ENCODE measurements at places on chromosomes 3 and 15. TPM values are rescaled to one million over a fixed set of nuclear protein-coding genes. Genes with fewer than 3 reads are reported as not detected.

ANKUB1 gene
- total RNA-seq: not detected

SNTN gene
- total RNA-seq: not detected

P2RY14 gene
- not detected for total RNA-seq

DNA sequence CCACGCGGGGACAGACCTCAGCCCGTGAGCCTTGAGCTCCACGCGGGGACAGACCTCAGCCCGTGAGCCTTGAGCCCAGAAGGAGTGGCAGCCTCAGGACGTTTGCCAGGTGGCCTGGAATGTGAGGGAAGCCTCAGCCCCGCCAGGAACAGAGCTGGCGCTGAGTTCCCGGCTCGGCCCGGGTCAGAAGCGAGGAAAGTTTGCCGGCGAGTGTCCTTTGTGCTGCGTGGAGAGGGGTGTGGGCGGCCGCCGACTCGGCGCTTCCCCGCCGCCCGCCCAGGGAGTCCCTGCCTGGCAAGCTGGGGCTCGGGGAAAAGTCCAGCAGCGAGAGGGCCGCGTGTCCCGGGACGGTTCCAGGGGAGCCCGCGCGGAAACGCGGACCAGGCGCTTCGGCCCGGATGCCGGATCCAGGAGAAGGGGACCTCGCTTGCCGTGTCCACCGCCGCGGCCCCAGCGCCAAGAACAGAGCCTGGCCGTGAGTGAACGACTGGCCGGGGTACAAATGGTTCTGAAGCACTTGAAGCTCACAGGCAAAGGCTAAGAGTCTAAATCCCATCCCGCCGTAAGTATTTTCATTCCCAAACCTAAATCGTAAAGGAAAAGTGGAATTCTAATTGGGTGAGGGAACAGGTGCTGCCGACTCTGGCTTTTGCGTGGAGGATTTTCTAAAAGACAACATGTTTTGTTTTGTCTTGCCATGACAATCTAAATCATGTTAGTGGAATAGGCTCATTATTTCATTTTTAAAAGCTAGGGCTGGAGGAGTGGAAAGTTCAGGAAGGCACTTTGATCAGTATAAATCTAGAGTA is 1.7 kb downstream of the LRRN1 start:
- H3K27ac ChIP-seq: peak overlapping the region; percentile 66
- H3K27me3 ChIP-seq: no peaks in the 10 kb centered on the region
- peaks cover 34% of the 10 kb centered on the region for H3K36me3 ChIP-seq
- peaks cover 4% of the 10 kb centered on the region for H3K4me1 ChIP-seq

GRCh38 chr15:33722005-33722672 is 246.2 kb upstream of the CHRM5 start:
- no peak for DNase-seq
- H3K36me3 ChIP-seq: no peaks in the 10 kb centered on the region
- no peaks in the 10 kb centered on the region for H3K27me3 ChIP-seq
- no peaks in the 10 kb centered on the region for H3K4me1 ChIP-seq

DNA sequence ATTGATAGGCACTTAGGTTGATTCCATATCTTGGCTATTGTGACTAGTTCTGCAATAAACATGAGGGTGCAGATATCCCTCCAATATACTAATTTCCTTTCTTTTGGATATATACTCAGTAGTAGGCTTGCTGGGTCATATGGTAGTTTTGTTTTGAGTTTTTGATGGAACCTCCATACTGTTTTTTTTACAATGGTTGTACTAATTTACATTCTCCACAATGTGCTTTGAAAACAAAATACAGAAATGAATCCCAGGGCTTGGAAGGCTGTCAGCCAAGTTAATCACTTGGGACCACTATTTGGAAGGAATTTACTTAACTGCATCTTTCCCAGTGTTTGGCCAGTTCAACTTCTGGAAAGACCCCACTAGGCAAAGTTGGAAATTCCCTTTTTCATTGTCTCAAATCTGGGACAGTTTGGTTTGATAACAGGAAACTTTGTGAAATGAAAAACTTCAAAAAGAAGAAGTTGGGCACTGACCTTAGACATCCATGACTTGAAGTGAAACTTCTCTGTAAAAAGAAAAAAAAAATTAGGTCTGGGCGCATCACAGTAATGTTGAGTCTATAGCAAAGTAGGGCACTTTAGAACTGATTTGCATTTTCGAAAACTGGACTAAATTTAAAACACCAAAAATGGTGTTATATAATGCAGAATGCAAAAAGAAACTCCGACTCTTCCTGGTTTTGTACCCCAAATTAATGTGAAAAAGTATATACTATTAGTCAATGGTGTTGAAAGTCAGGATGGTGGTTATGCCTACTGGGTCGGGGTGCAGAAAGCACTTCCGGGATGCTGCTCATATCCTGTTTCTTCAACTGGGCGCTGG is 6.0 kb downstream of the CTSH start:
- H3K36me3 ChIP-seq: no peaks in the 10 kb centered on the region
- H3K27me3 ChIP-seq: no peaks in the 10 kb centered on the region
- no peak for DNase-seq
- no peak overlapping the region for H3K4me3 ChIP-seq
- no peak overlapping the region for H3K27ac ChIP-seq
- H3K4me1 ChIP-seq: peaks cover 1% of the 10 kb centered on the region

GRCh38 chr15:27796405-27797320 is 302.5 kb downstream of the OCA2 start:
- H3K27ac ChIP-seq: no peak overlapping the region
- no peak for DNase-seq
- H3K4me3 ChIP-seq: no peak overlapping the region
- no peaks in the 10 kb centered on the region for H3K36me3 ChIP-seq
- peaks cover 7% of the 10 kb centered on the region for H3K4me1 ChIP-seq

- H3K4me3 ChIP-seq: no peak overlapping the region
- H3K27me3 ChIP-seq: no peaks in the 10 kb centered on the region
- H3K27ac ChIP-seq: no peak overlapping the region
- no peak for DNase-seq
- peaks cover 11% of the 10 kb centered on the region for H3K4me1 ChIP-seq
Measured at GRCh38 chr15:52464040-52464439, 64.6 kb downstream of the MYO5A start.

All from H9 (cell line).